HEK293T (cell line): ENCODE measurements at places on chromosomes 11 and 22.

- DNase-seq, result no peak
Observed at GRCh38 chr22:46043816-46044620, 67.1 kb upstream of the WNT7B start.

GRCh38 chr22:35437049-35437448 is 37.1 kb downstream of the MCM5 start:
- DNase-seq, result peak; percentile 66

DNA sequence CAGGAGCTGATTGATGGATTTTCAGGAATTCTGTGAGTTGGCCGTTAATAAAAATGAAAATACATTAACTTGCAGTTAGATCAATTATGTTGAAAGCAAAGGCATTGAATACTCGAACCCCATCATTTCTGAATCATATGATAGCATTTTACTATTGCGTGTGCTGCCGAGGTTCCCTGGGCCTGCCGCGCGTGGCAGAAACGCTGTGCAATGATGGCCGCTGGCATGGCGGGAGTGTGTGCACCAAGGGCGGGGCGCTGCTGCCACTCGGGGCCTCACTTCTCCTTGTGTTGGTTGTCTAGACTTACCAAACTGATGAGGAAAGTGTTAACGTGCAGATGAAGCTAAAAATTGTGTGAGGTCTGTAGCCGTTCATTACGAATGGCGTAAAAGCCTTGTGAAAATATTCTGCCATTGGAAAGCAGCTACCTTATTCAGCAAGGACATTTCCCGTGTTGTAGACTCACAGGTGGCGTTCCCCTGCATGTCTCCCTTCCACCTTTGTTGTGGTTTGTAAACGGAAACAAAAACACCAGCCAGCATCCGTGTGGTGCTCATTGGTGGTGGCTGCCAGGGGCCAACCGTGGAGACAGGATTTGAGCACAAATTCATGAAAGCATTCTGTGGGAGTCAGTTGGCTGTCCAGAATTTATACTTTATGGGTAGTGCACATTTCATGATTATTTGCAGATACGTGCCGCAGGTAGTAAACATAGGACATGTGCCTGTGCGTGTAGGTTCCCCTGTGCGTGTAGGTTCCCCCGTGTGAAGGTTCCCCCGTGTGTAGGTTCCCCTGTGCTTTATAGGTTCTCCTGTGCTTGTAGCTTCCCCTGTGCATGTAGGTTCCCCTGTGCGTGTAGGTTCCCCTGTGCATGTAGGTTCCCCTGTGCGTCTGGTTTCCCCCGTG is 5.9 kb upstream of the GRAMD4 start:
- no peak for DNase-seq

DNA sequence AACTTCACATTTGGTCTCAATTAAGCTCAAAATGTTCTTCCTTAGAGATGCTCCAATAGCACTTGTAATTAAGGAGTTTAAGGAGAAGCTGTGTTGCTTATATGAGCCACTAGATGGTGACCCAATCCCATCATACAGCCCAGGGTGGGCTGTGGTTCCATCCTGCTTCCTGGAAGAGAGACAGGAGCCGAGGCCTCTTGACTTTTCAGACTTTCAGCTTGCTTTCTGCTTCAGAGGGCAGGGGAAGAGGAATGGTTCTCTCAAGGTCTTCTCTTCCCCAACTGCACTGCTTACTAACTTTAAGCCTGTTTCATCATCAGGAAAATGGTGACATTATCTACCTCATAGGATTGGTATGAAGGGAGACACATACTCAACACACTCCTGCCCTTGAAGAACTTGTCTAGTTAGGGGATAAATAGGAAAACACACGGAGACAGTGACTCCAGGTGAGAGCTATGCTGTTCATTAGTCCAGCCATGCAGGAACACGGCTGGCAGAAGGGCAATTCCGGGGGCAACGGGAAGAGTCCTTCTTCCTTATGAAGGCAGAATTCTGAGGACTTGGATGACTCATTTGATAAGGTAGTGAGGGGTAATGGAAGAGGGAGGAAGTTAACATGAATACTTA is 20.1 kb downstream of the TMEM218 start:
- peak; percentile 81 for DNase-seq

DNA sequence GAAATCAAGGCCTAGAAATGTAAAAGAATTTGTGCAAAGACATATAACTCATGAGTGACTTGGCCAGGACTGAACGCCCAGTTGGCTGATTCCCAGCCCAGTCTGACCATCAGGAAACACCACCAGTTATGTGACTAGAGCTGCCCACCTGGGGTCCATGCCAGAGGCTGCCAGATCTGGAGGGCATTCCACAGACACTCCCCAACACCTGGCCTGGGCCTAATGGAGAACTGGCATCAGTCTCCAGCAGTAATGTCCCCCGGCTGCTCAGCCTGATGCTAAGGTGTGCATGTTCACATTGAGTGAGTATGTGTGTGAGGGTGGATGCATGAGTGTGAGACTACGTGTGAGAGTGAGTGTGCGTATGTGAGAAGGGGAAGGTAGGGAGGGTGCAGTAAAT is 15.7 kb downstream of the PLAAT3 start:
- no peak for DNase-seq

- no peak for DNase-seq
Observed at GRCh38 chr11:77071077-77071476, 4.3 kb downstream of the CAPN5 start.

- DNase-seq, result peak; percentile 47
Observed at GRCh38 chr22:37848587-37849088, 581 bp upstream of the EIF3L start.
